ENCODE measurements at places on chromosomes 5 and 9.

DNA sequence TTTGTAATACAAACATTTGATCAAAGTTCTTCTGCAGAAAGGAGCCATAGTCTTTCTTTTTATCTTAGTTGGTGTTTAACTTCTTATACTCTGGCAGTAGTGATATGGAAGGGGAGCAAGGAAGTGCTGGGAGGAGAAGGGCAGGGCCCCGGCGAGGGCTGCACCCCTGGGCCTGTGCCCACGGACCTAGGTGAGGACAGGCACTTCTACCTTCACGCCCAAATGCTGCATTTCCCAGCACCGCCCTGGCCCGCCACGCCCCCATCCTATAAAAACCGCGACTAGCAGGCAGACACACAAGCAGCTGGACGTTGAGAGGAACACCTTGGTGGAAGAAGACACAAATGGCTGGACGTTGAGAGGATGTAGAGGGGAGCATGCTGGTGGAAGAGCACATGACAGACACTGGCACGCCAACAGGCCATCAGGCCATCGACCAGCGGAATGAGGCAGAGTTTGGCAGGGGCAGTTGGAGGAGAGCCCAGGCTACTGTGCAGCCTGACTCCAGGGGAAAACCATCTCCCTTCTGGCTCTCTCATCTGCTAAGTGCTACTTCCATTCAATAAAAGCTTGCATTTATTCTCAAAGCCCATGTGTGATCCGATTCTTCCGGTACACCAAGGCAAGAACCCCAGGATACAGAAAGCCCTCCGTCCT, 81.5 kb upstream of the C9orf72 start:
- DNase-seq, result no peak

DNA sequence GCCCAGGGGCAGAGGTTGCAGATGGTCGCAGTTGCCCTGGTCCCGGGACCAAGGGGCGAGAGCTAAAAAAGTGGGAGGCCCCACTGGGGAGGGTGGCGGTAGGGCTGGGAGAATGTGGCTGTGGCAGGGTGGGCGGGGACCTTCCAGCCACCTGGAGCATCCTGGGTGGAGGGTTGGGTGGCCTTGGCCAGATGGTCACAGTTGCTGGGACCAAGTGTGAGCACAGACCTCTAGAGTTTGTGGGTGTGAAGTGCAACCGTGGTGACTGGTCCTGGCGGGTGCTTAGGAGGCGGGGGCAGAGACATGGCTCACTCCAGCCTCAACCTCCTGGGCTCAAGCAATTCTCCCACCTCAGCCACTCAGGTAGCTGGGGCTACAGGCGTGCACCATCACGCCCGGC, 5.7 kb upstream of the TRAF2 start:
- no peak for DNase-seq

GRCh38 chr9:111731928-111732327, 62.8 kb downstream of the SHOC1 start:
- DNase-seq, result peak; percentile 47

- peak; percentile 92 for DNase-seq
These were observed 280.2 kb downstream of the SEMA5A start for GRCh38 chr5:9265441-9266287.

GRCh38 chr5:106172681-106173532, 1497.8 kb downstream of the EFNA5 start:
- DNase-seq, result no peak

DNA sequence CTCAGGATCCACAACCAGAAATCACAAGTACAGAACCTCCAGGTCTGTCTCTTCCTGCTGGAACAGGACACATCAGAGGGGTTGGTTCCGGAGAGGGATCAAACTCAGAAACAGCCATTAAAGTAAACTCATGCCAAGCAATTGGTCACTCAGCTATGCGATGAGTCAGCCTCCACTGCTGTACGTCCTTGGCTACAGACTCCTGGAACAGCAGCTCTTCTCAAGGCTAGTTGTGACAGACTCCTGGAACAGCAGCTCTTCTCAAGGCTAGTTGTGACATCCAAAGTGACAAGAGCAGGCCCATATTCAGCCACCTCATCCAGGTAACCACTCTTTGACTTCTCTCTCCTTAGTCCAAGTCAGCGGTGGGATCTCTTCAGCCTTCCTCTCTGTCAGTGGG, at the start of gene SPINK13:
Gene SPINK13 (plus strand): TSS at position 229 of the 400 bp plus-strand sequence. CDS start 1,279 bp downstream, outside the sequence.
- DNase-seq, result peak; percentile 76

DNA sequence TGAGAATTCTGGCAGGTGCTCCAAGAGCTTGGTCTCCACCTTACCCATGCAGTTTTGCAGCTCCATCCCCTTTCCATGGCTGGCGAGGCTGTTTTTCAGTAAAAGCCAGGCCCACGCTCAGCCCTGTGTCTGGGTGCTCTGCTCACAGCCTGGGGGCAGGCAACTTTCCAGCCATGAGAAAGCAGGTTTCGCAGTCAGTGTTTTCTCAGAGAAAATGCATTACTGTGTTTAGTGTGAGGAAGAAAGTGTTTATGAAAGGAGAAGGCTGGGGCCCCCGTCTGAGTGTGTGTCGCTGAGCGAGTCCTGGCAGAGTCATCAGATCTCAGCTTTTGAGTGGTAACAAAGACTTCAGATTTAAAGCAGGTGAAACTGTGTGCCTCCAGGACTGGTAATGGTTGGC, 248.1 kb downstream of the IRX1 start:
- no peak for DNase-seq

- DNase-seq, result no peak
These were observed 28.3 kb downstream of the TCF7 start for GRCh38 chr5:134142806-134143205.

DNA sequence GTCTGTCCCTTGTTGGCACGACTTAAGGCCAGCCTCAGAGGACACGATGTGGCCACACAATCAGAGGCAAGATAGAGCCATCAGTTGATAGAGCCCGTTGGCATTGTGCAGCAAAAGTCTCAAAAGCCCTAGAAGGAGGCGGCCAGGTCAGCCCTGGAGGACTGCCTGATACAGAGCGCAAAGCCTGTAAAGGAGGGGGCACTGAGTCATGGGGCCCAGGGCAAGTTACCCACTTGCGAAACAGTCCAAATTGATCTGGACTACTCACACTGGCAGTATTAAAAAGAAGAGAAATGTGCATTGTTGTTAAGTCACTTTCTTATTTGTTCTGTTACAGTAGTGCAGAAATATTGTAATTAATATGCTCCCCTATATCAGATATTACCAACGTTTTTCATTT, 51.5 kb downstream of the KLF9 start:
- DNase-seq, result peak; percentile 51

GRCh38 chr5:32578363-32578762, 7.0 kb upstream of the SUB1 start:
- no peak for DNase-seq

DNA sequence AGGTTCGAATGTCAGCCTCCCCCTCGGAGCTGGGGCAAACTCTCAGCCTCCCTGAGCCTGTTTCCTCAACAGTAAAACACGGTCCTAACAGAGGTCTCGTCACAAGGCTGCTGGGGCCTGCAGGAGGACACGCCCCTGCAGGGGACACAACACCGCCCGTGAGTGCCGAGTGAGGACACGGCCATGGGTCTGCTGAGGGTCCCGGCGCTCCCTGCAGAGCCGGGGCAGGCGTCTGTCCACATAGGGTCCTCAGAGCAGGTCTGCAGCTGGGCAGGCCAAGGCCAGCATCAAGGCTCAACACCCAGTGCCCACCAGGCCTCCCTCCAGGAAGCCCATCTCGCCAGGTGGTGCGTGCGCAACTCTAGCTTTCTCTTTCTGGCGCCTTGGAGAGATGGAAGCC, 125.2 kb downstream of the VAV2 start:
- no peak for DNase-seq

DNA sequence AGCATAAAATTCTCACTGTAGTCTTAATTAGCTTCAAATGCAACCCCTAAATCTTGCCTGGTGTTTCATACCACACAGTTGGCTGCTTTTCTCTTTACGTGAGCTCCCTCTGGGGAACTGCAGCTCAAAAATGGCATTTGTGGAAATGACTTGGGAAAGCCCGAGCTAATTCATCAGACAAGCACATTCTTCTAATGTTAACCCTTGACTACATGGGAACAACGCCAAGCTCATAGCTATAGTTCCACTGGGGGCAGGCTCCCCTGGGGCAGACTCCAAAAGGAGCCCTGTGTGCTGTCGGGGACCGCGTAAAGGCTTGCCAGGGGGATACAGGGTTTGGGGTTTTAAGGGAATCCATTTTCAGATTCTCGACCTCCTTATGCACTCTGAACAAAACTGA, 301.4 kb upstream of the DAP start:
- no peak for DNase-seq

DNA sequence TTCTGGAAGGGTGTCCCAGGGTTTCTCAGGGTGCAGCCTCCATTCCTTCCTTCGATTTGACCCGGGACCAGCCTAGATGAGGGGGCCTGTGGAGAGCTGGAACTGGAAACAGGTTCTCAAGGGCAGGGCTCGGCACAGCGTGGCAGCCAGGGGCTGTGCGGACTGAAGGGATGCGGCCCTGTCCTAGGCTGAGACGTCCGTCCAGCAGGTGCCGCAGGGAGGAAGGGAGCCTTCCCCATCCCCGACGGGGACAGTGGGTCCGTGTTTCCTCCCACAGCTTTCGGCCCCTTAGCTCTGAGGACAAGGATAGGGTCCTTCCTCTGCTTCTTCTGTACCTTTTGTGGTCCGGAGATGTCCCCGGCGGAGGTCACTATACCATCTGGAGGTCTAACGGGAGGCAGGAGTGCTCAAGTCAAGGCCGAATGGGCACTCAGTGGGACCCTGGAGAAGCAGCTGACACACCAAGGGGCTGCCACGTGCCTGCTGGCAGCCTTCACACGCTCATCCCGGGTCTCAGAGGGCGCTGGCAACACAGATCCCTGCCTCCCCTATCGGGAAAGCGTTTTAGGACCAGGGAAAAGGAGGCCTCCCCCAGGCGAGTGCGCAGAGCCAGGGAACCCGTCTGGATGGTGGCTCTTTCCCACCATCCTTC, 49.9 kb downstream of the USP20 start:
- peak; percentile 68 for DNase-seq

GRCh38 chr5:149969181-149969930, 8.8 kb downstream of the SLC26A2 start:
- DNase-seq, result no peak

- DNase-seq, result no peak
These were observed 29.1 kb downstream of the MACROH2A1 start for GRCh38 chr5:135369952-135370351.

- DNase-seq, result no peak
These were observed 3.3 kb downstream of the SLF1 start for GRCh38 chr5:94621763-94622162.

GRCh38 chr5:176530983-176531901, 6.0 kb downstream of the RNF44 start:
- DNase-seq, result peak; percentile 46

DNA sequence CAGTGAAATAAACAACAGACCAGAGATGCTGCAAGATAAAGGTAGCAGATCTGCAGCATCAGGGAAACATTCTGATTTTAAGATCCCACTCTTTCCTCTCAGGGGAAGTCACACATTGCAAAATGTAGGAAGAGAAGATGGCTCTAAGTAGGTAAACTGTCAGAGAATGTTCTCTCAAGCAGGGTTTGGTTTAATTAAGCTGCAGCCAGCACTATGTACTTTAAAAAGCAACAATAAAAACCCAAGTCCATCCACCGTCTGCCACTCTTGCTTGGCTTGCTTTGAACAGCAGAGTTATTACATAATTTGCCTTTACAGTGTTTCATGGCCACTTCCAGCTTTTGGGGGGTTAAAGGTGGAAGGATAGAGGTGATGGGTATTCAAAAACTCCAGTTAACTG, 343.2 kb upstream of the DAP start:
- DNase-seq, result no peak

GRCh38 chr5:110335361-110336066, 391.0 kb downstream of the TMEM232 start:
- DNase-seq, result peak; percentile 94

DNA sequence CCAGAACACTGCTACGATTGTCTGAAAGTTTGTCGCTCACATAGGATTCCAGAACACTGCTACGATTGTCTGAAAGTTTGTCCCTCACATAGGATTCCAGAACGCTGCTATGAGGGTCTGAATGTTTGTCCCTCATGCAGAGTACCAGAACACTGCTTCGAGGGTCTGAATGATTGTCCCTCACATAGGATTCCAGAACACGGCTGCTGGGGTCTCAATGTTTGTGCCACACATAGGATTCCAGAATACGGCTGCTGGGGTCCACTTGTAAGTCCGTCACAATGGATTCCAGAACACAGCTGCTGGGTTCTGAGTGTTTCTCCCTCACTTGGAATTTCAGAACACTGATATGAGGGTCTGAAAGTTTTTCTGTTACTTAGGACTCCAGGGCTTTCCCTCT, 203.3 kb downstream of the FOXD4L6 start:
- no peak for DNase-seq

GRCh38 chr9:134758949-134759607, 117.5 kb downstream of the COL5A1 start:
- DNase-seq, result peak; percentile 48

DNA sequence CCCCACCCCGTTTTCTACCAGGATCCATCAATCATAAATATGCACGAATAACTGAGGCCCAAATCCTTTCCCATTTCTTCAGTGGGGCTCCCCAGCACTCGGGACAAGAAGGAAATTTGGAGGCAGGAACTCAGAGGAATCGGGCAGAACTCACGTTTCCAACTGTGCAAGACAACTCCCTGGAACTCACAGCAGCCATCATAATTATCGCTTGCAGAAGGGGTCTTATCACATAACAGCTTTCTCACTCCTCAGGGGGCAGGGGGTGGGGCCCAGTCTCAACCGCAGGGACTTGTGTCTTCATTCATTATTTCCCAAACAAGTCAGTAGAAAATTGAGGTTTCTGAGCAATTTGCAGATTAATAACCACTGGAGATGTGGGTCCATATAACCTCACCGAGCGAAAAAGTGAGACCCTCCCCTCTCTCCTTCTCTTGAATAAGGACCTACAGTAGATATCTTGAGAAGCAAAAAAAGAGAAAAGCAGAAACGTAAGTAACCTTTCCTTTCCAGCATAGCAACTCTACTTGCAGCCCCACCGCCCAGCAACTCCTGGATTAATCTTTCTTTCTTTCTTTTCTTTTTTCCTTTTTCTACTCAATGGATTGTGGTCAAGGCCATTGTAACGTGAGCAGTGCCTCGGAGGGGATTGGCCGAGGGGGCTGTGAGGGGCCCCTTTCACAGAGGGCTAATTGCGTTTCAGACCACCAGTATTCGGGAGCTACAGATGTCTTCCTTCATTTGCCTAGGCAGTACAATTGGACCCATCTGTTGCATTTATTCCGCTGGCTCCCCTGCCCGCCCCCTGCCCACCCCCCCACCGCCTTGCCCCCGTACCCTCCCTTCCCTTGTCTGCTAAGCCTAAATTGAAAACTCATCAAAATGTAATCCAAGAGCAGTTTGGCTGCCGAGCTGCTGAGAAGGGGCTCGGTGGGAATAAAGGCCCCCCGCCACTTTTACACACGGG, 24.7 kb upstream of the TIFAB start:
- DNase-seq, result no peak

GRCh38 chr9:41229408-41230401, 40.6 kb upstream of the ZNG1F start:
- DNase-seq, result peak; percentile 1

GRCh38 chr9:26308328-26308727, 584.3 kb downstream of the CAAP1 start:
- DNase-seq, result peak; percentile 48

DNA sequence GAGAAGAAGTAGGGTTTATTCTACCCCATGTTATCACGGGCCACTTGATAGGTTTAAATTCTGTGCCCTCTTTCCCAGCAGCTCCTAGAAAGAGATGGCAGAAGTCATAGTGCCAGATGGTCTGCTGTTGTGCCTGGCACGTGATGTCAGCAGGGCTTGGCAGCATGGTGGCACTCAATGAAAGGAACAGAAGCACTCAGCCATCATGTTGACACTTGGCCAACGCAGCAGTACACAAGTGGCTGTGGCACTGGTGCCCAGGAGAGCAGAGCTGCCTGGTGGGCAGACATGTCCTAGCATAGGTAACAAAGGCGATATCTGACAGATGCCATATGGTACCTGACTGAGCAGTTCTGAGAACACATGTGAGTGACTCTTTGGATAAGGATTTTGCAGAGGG, 796.4 kb upstream of the ACO1 start:
- DNase-seq, result no peak
